ENCODE measurements at places on chromosomes 3 and 15. TPM values are rescaled to one million over a fixed set of nuclear protein-coding genes. Genes with fewer than 3 reads are reported as not detected.

KCNMB3 gene
- 1.5 TPM for total RNA-seq

TMEM42 gene
- 25.3 TPM for total RNA-seq

SEC61A1 gene
- total RNA-seq: 398 TPM

KLHL6 gene
- total RNA-seq: not detected

RGMA gene
- total RNA-seq: 1.3 TPM

CCDC71 gene
- total RNA-seq: 17.8 TPM

SNAP23 gene
- 84.6 TPM for total RNA-seq

PPM1M gene
- total RNA-seq: 38.8 TPM

CHAC1 gene
- total RNA-seq: 33.1 TPM

- peak; percentile 23 for DNase-seq
Observed at GRCh38 chr15:39591141-39591895, 10.4 kb downstream of the THBS1 start.

- DNase-seq: no peak
Observed at GRCh38 chr3:96706509-96706908, 107.9 kb upstream of the EPHA6 start.

DNA sequence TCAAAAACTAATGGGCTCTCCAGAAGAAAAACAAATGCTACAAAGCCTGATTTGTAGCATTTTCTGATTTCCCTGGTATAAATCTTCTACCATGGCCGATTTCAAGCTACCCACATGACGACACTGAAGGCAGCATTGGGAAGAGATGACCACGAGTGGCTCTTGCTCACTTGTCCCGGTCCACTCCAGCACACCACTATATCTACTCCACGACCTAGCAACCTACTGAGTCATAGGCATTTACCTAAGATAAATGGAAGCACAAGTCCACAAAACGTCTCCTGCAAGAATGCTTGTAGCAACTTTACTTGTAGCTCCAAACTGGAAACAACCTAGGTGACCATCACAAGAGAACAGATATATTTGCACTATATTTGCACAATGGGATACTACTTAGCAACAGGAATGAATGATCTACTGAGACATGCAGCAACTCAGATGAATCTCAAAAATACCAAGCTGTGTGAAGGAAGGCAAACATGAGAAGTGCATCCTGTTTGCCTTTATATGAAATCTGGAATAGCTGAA, 60.8 kb upstream of the HES1 start:
- DNase-seq: peak; percentile 49

- peak; percentile 80 for DNase-seq
Observed at GRCh38 chr3:110243081-110243480, 828.5 kb upstream of the NECTIN3 start.

GRCh38 chr3:87855616-87856015, 203.2 kb downstream of the CGGBP1 start:
- no peak for DNase-seq

DNA sequence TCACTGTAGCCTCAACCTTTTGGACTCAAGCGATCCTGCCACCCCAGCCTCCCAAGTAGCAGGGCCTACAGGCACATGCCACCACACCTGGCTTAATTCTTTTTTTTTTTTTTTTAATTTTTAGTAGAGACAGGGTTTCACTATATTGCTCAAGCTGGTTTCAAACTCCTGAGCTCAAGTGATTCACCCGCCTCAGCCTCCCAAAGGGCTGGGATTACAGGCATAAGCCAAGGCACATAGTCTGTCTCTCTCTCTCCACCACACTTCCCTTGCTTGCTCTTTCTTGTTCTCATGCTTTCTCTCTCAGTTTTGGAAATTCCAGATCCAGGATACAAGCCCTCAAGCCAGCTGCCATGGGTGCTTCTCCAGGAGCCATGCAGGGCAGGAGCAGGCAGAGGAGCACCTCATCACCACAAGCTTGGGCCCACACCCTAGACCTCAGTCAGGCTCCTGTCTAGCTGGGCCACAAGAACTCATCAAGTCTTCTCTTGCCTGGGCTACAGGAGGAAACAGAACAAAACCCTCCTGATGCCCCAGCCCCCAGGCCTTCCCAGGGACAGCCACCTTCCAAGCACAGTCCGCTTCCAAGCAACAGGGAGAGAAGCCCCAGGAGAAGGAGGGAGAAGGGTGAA, 145.3 kb upstream of the LPP start:
- no peak for DNase-seq

GRCh38 chr15:81780966-81781365, 264.9 kb downstream of the MEX3B start:
- no peak for DNase-seq

GRCh38 chr3:185729337-185730055, 95.3 kb downstream of the IGF2BP2 start:
- peak; percentile 85 for DNase-seq

- no peak for DNase-seq
Observed at GRCh38 chr3:32432711-32433530, 41.3 kb downstream of the CMTM7 start.

- no peak for DNase-seq
Observed at GRCh38 chr3:34178415-34178814, 380.0 kb downstream of the PDCD6IP start.

- DNase-seq: peak; percentile 64
Observed at GRCh38 chr15:57923306-57923705, 142.2 kb downstream of the ALDH1A2 start.

DNA sequence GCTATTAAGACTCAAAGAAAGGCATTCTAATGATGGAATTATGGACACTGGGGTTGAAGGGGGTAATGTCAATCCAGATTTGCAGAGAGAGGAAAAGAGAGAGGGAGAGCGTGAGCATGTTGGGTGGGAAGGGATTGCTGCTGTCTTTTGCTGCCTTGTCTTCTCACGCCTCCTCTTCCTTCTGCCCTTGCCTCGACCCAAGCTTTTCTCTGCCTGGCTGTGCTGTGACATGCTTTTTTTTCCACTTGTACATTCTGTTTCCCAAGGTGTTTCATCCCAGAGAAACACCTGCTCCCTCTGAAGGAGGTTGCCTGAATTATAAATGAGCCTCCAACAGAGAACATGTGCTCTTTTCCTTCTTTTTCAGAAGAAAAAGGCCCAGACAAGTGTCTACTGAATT, 80.3 kb downstream of the BDH1 start:
- DNase-seq: no peak

- DNase-seq: no peak
Observed at GRCh38 chr3:13570391-13571194, 21.7 kb downstream of the FBLN2 start.

Measured in fibroblast of lung (primary cell).